ENCODE measurements at places on chromosomes 16 and 17.

DNA sequence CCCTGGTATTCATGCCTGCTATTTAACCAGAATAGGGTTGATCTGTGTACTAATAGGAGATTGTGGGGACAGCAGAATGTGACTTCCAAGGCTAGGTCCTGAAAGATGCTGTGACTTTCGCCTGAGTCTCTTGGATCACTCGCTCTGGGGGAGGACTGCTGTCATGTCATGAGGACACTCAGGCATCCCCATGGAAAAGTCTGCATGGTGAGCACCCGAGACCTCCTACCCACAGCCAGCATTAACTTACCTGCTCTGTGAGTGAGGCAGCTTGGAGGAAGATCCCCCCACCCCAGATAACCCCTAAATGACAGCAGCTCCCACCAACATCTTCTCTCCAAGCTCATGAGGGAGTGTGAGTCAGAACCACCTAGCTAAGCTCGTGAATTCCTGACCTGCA is 30.3 kb upstream of the C16orf78 start:
- H3K4me3 ChIP-seq: no peak overlapping the region
- no peaks in the 10 kb centered on the region for H3K4me1 ChIP-seq
- no peak overlapping the region for H3K27ac ChIP-seq
- DNase-seq: no peak

DNA sequence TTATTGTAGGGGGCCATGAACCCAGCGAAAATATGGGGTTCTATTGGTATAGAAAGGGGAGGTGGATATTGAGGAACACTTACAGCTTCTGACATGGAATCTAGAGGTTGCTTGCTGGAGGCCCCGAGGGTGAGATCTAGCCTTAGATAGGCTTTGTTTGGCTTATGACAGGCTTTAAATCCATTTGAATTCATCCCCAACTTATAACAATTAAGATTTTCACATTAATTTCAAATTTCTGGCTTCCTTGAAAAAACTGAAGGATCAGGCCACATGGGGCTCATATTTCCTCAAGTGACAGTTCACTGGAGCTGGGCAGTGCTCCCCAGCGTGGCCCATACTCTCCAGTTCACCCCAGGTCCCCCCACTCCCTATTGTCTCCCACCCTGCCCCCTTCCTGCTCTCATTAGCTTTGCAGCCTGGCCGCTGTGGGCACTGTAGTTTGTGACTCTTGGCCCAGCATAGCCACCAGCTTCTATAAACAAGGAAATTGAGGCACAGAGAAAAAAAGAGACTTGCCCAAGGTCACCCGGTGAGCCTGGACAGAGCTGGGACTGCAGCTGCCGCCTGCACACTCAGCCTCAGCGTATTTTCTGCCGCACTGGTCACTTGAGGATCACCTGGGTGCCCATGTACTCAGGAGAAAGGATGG is 19.8 kb upstream of the ADGRG1 start:
- H3K27me3 ChIP-seq: no peaks in the 10 kb centered on the region
- no peak overlapping the region for H3K4me3 ChIP-seq
- no peak overlapping the region for H3K27ac ChIP-seq
- DNase-seq: peak; percentile 24
- no peaks in the 10 kb centered on the region for H3K36me3 ChIP-seq
- no peaks in the 10 kb centered on the region for H3K4me1 ChIP-seq

- H3K27ac ChIP-seq: no peak overlapping the region
- no peak overlapping the region for H3K4me3 ChIP-seq
- H3K27me3 ChIP-seq: no peaks in the 10 kb centered on the region
- no peaks in the 10 kb centered on the region for H3K4me1 ChIP-seq
Observed at GRCh38 chr16:58329135-58329534, 34.3 kb upstream of the PRSS54 start.

GRCh38 chr17:8057691-8058114 is 18.8 kb downstream of the ALOX15B start:
- H3K27ac ChIP-seq: no peak overlapping the region
- H3K36me3 ChIP-seq: no peaks in the 10 kb centered on the region
- H3K4me1 ChIP-seq: peaks cover 3% of the 10 kb centered on the region
- peaks cover 4% of the 10 kb centered on the region for H3K27me3 ChIP-seq
- DNase-seq: peak; percentile 84

DNA sequence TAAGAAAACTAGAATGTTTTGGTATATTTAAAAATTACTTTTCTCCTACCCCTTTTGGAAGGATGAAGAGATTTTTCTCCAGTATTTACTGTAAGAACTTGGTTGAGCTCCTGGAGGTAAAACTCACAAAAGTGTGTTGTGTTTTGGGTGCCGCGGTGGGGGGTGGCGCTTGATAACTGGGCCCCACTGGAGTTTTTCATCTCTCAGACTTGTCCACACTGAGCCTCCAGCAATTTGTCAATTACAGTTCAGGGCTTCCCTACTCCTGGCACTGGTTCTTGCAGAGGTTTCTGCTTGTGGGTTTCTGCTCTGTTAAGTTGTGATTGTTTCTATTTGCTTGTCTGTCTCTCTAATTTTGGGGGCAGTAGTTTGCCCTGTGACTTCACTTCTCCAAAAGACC is 40.0 kb downstream of the WIPI1 start:
- peaks cover 32% of the 10 kb centered on the region for H3K36me3 ChIP-seq
- no peak overlapping the region for H3K4me3 ChIP-seq
- H3K4me1 ChIP-seq: no peaks in the 10 kb centered on the region
- H3K27me3 ChIP-seq: no peaks in the 10 kb centered on the region
- no peak for DNase-seq
- no peak overlapping the region for H3K27ac ChIP-seq

DNA sequence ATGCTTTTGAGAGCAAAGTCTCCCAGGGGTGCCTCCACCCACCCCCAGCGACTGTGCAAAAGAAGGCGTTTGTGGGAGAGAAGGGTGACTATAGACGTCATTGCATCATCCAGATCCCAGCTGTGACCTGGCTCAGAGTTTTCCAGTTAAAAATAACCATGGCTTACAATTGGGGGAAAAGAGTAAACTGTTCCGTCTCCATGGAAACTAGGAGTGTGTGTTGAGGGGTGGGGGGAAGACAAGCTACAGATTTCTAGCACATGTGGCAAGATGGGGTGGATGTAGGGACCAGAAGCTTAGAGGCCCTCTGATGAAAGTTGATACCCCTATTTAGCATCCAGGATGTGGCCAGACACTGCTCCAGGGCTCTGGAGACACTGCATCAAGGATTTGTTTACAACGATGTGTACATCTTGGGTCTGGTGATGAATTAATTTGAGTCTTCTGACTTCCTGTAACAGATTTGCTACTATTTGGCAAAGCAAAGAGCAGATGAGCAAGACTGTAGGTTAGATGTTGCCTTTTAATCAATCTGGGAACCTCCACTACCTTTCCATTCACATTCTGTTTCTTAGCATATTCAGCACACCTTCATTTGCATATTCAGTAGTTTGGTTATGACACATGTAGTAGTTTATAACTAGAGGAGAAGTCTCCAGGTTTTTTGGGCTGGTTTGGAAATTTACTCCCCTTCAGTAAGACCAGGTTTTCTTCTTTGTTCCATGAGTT is 6.2 kb upstream of the DUSP14 start:
- no peak overlapping the region for H3K4me3 ChIP-seq
- H3K36me3 ChIP-seq: peaks cover 12% of the 10 kb centered on the region
- peaks cover 10% of the 10 kb centered on the region for H3K4me1 ChIP-seq
- H3K27me3 ChIP-seq: no peaks in the 10 kb centered on the region
- DNase-seq: no peak

DNA sequence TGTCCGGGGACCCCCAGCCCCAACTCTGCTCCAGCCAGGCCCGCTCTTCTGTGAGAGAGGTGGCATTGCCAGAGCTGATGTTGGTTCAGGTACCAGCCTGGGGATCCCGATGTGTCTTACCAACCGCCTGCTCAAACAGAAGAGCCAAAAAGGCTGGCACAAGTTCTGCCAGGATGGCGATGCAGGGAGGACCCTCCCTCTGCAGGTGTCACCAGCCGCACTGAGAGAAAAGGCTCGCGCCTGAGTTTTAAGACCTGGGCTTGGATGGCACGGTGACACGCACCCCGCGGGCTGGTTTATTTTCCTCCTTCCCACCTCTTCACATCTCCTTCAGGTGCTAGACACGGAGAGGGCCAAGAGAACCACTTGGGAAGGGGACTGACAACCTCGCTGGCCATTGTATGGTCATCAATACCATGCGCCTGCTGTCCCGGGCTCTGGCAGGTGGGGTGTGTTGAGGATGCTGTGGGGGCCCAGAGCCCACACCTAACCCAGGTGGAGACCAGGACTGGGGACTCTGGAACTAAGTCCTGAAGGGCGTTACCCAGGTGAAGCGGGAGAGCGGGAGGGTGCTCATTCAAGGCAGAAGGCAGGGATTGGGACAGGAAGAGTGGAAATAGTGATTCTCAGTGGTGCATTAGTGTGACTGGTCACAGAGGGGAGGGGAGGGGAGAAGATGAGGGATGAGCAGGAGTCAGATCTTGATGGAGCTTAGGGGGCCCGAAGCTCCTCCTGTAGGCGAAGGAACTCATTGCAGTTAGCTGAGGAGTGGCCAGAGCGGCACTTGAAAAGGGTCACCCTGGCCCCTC is 16.3 kb downstream of the FOXJ1 start:
- no peak overlapping the region for H3K27ac ChIP-seq
- peak; percentile 84 for DNase-seq
- no peak overlapping the region for H3K4me3 ChIP-seq
- no peaks in the 10 kb centered on the region for H3K36me3 ChIP-seq
- H3K4me1 ChIP-seq: no peaks in the 10 kb centered on the region
- no peaks in the 10 kb centered on the region for H3K27me3 ChIP-seq

DNA sequence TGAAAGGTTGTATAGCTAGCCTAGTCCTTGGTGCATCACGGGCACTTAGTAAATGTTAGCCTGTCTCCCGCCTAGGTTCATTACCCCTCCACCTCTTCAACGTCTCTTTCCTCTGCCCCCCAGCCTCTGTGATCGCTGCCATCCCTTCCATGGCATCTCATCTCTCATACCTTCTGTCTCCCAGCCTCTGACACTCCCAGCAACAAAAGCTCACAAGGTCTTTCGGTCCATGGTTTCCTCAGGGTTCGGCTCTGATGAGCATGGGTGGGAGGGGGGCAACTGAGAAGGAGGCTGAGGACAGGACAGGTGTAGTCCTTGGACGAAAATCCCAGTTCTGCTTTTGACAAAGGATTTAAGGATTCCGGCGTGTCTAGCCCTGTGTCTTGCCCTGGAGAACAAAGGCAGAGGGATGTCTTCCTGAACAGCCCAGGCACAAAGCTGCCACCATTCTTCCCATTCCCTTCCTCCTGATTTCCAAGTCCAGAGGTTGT is 16.7 kb downstream of the CCR7 start:
- no peaks in the 10 kb centered on the region for H3K27me3 ChIP-seq
- H3K4me1 ChIP-seq: no peaks in the 10 kb centered on the region
- DNase-seq: peak; percentile 25
- H3K4me3 ChIP-seq: no peak overlapping the region
- H3K36me3 ChIP-seq: no peaks in the 10 kb centered on the region
- H3K27ac ChIP-seq: no peak overlapping the region

DNA sequence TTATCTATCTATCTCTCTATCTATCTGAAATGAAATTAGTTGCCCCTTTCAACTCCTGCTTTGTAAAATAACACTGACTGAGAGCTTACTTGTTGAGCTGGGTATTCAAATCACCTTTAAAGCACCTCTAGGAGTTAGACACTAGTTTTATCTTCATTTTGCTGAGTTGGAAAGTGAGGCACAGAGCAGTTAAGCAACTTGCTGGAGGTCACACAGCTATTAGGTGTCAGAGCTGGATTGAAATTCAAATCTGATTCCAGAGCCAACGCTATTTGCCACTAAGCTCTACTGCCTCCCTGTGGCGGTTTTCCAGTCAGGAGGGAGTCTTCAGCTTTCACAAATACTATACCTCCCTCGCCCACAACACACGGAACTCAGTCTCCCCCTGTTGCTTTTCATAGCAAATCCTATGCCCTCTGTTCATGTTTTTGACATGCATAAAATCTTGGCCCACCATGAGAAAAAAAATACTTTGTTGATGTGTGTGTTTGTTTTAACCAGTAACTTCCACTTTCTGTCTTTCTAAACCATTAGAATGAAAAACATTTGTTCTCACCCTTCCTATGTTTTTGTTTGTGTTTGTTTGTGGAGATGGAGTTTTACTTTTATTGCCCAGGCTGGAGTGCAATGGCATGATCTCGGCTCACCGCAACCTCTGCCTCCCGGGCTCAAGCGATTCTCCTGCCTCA is 74.8 kb upstream of the SMURF2 start:
- peak; percentile 57 for DNase-seq
- no peaks in the 10 kb centered on the region for H3K4me1 ChIP-seq
- H3K27me3 ChIP-seq: no peaks in the 10 kb centered on the region
- H3K36me3 ChIP-seq: no peaks in the 10 kb centered on the region
- no peak overlapping the region for H3K27ac ChIP-seq

- H3K36me3 ChIP-seq: peaks cover 3% of the 10 kb centered on the region
- H3K4me1 ChIP-seq: peaks cover 7% of the 10 kb centered on the region
- H3K27ac ChIP-seq: no peak overlapping the region
Observed at GRCh38 chr16:75011634-75012307, 12.9 kb downstream of the ZNRF1 start.

GRCh38 chr16:63372815-63373214 is 1336.6 kb upstream of the CDH8 start:
- no peaks in the 10 kb centered on the region for H3K36me3 ChIP-seq
- no peak overlapping the region for H3K27ac ChIP-seq
- no peaks in the 10 kb centered on the region for H3K4me1 ChIP-seq

- DNase-seq: no peak
- no peak overlapping the region for H3K4me3 ChIP-seq
- H3K36me3 ChIP-seq: no peaks in the 10 kb centered on the region
- no peaks in the 10 kb centered on the region for H3K4me1 ChIP-seq
- H3K27ac ChIP-seq: no peak overlapping the region
Observed at GRCh38 chr16:85068746-85069145, 41.2 kb downstream of the KIAA0513 start.

DNA sequence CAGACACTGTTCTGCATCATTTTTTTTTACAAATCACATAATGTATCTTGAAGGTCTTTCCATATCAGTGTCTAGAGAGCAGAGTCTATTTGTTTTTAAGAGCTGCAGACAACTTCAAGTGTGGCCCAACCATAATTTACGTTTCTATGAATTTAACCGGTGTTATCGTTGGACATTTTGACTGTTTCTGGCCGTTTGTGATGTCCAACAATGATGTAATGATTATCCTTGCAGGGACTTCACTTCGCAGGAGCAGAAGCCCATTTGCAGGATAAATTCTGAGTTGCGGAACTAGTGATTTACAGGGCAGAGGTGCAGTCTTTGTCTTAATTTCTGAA is 26.9 kb upstream of the HLF start:
- no peaks in the 10 kb centered on the region for H3K36me3 ChIP-seq
- H3K4me1 ChIP-seq: no peaks in the 10 kb centered on the region
- H3K27ac ChIP-seq: no peak overlapping the region
- DNase-seq: no peak
- no peaks in the 10 kb centered on the region for H3K27me3 ChIP-seq
- H3K4me3 ChIP-seq: peak overlapping the region; percentile 34

GRCh38 chr17:39683295-39683939 is 4.4 kb downstream of the PGAP3 start:
- no peak for DNase-seq
- H3K36me3 ChIP-seq: peaks cover 9% of the 10 kb centered on the region
- H3K27ac ChIP-seq: no peak overlapping the region
- no peaks in the 10 kb centered on the region for H3K27me3 ChIP-seq

DNA sequence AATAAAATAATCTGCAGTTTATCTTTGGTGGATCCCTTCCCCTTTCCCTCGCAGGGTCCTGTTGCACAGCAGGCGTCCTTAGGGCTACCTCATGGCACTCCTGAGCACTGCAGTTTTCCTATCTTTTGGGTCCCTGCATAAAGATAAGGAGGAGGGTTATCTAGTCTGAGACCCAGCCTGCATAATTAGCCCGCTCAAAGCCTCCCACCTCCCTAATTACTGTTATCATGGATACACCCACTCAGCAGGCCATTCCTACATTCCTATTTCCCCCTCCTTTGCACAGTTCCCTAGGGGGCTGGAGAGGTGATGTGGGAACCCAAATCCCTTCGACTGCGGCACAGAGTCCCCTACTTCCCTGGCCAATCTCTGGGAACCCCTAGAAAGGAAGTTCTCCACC is 5.1 kb upstream of the CLUH start:
- H3K4me1 ChIP-seq: peaks cover 6% of the 10 kb centered on the region
- H3K36me3 ChIP-seq: no peaks in the 10 kb centered on the region
- DNase-seq: no peak
- no peak overlapping the region for H3K4me3 ChIP-seq
- H3K27me3 ChIP-seq: no peaks in the 10 kb centered on the region
- H3K27ac ChIP-seq: no peak overlapping the region

Measured in H9 (cell line).